Ureter (tissue), 1 donor: ENCODE measurements at places on chromosomes 13 and 19.

GRCh38 chr13:79352107-79352506 lies 53.9 kb downstream of the RBM26 start:
- DNase-seq, result no peak

- no peak for DNase-seq
Measured at GRCh38 chr13:19663416-19663979, 30.0 kb downstream of the MPHOSPH8 start.

DNA sequence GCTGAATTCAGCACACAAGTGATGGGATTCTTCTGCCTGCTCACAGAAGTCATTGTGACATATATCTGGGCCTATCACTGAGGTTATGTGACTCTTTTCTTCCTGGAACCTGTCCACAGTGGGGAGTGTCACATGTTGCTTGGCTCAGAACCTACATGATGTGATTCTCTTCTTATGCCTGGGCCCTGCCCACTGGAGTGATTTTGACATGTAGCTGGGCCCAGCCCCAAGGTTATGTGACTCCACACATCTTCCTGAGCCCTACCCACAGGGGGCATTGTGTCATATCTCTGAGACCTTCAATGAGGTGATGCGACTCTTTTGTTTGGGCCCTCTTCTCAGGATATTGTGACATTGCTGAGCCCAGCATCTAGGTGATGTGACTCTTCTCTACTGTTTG lies 17.4 kb upstream of the ZNF429 start:
- DNase-seq, result no peak

- DNase-seq, result no peak
Measured at GRCh38 chr19:57403737-57404563, 7.0 kb upstream of the ZNF17 start.

GRCh38 chr19:9917321-9917720 lies 19.0 kb downstream of the OLFM2 start:
- no peak for DNase-seq

DNA sequence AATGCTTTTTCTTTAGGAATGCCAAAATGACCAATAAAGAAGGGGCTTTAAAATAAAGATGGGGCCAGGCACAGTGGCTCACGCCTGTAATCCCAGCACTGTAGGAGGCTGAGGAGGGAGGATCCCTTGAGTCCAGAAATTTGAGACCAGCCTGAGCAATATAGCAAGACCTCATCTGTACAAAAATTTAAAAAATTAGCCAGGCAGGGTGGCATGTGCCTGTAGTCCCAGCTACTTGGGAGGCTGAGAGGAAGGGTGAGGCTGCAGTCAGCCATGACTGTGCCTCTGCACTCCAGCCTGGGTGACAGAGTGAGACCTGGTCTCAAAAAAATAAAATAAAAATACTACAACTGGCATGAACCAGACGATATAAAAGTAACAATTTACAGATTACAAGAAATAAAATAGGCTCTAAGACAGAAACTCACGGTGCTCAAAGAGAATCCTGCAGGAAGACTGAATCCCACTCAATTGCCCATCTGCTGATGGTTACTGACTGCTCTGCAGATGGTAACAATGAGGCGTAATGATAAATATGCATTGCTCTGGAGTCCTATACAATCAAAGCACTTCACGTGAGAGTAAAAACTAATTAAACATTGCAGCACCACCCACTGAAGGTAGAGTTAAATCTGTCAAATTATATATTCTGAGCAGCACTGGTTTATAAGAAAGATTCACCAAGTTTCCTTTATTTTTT lies 93.2 kb downstream of the LHFPL6 start:
- no peak for DNase-seq

GRCh38 chr19:17606590-17607185 lies 51.2 kb downstream of the COLGALT1 start:
- no peak for DNase-seq

DNA sequence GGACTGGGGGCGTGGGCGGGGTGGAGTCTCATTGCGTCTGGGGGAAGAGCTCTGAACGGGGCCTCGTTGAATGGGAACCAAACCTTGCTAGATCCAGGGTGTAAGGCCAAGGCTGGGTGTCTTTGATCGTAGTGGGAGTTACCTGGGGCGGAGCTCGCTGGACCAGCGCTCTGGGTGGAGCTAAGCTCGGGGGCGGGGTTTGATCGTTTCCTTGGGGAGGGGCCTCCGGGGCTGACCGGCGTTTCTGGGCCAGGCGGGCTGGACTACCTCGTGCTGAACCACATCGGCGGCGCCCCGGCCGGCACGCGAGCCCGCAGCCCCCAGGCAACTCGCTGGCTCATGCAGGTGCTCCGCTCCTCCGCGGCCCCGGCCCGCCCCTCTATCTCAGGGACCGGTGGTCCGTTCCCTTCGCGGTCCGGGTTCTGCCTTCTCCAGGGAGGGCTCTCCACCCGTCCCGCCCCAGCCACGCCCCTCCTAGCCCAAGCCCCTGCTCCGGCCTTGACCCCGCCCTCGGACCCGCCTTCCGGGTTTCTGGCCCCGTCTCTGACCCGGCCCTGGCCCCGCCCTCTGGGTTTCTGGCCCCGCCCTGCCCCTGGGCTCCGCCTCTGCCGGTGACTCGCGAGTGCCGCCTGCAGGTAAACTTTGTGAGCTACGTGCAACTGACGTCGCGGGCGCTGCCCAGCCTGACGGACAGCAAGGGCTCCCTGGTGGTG lies 3.3 kb upstream of the RPL36 start:
- DNase-seq, result peak; percentile 98

DNA sequence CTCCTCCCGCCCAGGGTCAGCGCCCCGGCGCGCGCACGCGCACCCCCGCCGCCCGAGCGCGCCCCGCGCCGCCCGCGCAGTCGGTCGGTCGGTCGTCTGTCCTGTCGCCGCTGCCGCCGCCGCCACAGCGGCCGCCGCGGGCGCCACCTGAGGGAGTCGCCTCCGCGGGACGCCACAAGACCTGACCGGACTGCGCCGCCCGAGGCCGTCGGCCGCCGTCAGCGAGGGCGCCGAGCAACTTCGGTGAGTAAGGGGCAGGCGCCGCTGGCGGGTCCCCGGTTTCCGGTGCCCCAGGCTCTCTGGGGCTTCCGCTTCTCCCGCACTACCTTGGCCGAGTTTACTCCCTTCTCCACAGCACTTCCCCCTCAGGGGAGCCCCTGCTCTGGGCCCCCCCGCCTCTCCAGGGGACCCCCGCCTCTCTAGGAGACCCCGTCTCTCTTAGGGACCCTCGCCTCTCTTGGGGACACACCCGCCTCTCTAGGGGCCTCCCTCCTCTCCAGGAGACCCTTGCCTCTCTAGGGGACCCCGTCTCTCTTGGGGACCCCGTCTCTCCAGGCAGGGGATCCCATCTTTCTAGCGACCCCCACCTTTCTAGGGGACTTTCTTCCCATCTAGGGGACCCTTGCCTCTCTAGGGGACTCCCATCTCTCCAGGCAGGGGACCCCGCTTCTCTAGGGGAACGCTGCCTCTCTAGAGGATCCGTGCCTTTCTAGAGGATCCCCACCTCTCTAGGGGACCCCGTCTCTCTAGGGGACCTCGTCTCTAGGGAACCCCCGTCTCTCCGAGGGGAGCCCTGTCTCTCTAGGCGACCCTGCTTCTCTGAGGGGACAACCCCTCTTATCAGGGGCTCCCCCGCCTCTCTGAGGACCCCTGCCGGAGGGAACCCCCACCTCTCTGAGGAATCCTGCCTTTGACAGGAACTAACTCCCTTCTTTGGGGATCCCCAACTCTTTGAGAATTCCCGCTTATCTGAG lies 19.3 kb upstream of the GATAD2A start:
- peak; percentile 63 for DNase-seq

DNA sequence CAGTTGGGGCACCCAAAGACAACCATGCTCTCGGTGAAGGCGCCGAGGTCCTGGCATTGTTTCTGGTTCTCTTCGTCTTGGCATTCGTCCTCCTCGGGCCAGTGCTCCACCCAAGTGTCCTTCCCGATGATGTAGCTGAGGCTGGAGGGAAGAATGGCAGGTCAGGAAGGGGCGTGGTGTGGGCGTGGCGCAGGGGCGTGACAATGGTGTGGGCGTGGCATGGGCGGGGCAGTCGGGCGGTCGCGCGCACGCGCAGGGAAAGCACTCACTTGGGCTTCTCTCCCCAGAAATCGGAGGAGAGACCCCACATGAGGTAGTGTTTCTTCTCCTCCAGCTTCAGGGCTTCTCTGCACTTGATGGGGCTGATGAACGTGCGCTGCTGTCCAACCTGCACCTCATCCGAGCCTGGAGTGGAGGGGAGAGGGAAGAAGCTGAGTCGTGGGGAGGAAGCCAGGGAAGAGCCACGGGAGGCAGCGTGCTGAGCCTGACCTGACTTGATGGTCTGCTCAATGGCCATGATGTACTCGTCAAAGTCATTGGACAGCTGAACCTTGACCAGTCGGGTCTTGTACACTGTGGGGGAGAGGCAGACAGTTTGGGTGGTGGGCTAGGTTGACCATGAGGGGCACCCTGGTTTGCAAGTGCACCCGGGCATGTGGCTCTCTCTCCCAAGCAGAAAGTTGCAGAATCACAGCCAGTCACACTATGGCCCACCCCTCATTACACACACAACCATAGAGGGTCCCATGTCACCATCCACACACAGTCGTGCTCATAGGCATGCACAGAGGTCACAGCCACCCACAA lies 8.1 kb upstream of the TNFSF14 start:
- DNase-seq, result peak; percentile 49
